ENCODE measurements at places on chromosomes 2 and 18. TPM values are rescaled to one million over a fixed set of nuclear protein-coding genes. Genes with fewer than 3 reads are reported as not detected.

DNA sequence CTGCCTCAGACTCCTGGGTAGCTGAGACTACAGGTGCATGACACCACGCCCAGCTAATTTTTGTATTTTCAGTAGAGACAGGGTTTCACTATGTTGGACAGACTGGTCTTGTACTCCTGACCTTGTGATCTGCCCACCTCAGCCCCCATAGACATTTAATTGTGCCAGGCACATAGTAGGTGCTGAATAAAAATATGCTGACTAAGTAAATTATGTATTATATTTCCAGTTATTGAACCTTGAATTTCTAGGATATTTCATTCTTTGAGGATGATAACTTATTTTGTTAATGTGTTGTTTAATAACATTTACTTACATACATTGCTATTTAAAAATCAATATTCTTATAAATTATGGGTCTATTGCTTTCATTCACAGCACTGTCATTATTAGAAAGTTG, 190.4 kb upstream of the LRRTM4 start:
- DNase-seq = no peak

DNA sequence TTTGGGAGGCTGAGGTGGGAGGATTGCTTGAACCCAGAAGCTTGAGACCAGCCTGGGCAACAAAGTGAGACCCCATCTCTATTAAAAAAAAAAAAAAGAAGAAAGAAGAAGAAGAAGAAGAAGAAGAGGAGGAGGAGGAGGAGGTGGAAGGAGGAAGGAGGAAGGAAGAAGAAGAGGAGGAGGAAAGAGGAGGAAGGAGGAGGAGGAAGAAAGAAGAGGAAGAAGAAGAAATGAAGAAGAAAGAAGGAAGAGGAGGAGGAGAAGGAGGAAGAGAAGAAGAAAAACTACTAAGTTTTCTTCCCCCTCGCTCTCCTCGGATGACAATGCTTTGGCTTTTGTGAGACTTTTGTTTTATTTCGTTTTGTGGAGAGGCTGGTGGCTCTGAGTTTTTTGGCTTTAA, 30.1 kb upstream of the EFHD1 start:
- no peak for DNase-seq

GRCh38 chr2:10103179-10103578, 19.4 kb upstream of the RRM2 start:
- DNase-seq = no peak

The TWIST2 gene
- 5.8 TPM for total RNA-seq

- DNase-seq = no peak
Observed at GRCh38 chr2:172100935-172101820, 1.5 kb downstream of the DLX2 start.

DNA sequence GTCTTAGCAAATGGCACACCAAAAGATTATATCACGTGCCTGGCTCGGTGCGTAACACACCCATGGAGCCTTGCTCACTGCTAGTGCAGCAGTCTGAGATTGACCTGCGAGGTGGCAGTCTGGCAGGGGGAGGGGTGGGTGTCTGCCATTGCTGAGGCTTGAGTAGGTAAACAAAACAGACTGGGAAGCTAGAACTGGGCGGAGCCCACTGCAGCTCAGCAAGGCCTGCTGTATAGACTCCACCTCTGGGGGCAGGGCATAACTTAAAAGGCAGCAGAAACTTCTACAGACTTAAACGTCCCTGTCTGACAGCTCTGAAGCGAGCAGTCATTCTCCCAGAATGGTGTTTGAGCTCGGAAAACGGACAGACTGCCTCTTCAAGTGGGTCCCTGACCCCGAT, 55.9 kb upstream of the FSHR start:
- no peak for DNase-seq

The DIPK1C gene
- total RNA-seq = not detected

GRCh38 chr2:15810477-15811150, 129.7 kb upstream of the MYCN start:
- DNase-seq = no peak

The PSMA8 gene
- total RNA-seq = not detected

The CIB4 gene
- total RNA-seq = not detected
